ENCODE measurements at places on chromosomes 16 and 17.

- no peak for DNase-seq
These were observed 2.2 kb downstream of the CYTH1 start for GRCh38 chr17:78779850-78780249.

DNA sequence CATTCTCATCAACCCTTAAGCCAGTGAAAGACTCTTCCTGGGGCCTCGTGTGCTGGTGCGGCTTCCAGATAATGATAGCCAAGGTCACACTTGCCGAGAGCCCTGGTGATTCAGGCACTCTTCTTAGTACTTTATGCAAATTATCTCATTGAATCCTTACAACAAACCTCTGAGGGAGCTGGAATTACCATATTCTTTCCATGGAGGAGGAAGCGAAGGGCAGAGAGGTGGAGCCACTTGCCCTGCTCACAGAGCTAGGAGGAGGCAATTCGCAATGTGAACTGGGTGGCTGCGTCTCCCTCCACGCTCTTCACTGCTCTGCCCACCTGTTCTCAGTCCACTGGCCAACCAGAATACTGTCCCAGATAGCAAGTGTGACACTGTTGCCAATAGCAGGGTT is 409.7 kb downstream of the SNX29 start:
- no peak for DNase-seq

GRCh38 chr16:53695070-53695469 is 8.6 kb downstream of the RPGRIP1L start:
- DNase-seq = no peak

GRCh38 chr17:3688027-3688553 is 7.9 kb downstream of the P2RX5 start:
- no peak for DNase-seq

- peak; percentile 25 for DNase-seq
These were observed at the start of gene SPNS2 for GRCh38 chr17:4498461-4499397. Gene SPNS2 (plus strand): TSS chr17:4498881. CDS start chr17:4499048, 167 bp downstream.

- no peak for DNase-seq
These were observed 9.8 kb downstream of the RASL10B start for GRCh38 chr17:35740997-35741931.

- no peak for DNase-seq
These were observed 46.9 kb downstream of the IRX6 start for GRCh38 chr16:55370762-55371482.

- no peak for DNase-seq
These were observed 106.3 kb downstream of the PRKCB start for GRCh38 chr16:23941963-23942564.

All from activated gamma-delta T cell treated with anti-CD3 and anti-CD28 coated beads, Interleukin-2, amount 50 U/mL, for 16 hours (primary cell).